ENCODE measurements at places on chromosomes 5 and 9.

DNA sequence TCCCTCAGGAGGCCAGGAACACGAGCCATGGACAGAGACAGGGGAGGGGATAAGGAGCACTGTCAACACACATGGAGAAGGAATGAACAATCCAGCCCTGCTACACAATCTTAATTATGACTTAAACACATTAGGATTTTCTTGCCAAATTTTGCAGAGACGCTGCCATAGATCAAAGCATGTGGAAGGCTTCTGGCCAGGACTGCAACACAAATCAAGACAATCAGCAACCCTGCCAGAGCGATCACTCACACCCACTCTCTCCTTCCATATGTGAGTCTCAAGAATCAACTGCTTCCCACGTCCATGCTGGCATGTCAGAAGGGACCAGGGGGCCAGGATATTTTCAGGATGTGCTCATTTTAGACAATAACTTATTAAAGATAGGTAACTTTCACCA lies 85.6 kb downstream of the ROR2 start:
- no peak for DNase-seq

DNA sequence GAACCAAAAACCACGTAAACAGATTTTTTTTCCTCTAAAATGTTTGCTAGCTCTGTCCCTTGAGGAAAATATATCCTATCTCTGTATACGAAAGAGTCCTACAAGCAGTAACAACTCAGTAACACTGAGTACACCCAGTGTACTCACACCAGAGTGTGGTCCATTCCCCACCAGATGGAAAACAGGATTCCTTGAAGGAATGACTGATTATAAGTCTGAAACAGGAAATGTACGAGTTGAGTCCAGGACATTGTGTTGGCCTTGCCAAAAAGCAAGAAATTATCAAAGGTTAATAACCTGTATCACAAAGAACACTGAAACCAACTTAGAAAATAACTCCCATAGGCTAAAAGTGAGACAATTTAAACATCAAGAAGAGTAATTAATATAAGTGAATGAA lies 20.4 kb downstream of the GOLPH3 start:
- DNase-seq = no peak

DNA sequence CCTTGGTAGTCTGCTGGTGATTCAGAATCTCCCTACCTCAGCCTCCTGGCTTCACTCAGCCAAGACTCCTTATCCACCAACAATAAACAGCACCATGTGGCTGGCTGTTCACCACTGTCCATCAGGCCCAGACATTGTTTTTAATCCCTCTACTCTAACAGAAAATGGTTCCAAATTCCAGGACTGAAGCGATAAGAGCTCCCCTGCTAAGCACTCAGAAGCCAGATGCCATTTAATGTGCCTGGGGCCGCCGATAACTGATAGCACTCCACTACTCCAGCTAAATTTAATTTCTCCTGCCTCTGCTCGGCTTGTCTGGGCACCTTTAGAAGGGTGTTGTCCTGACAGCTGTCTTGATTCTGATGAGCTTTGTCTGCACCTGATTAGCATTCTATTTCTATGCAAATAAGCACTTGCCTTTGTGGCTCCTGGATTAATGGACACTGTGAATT lies 47.1 kb downstream of the ZNF622 start:
- no peak for DNase-seq

GRCh38 chr5:65663804-65664521 lies 39.1 kb downstream of the SHLD3 start:
- peak; percentile 39 for DNase-seq

DNA sequence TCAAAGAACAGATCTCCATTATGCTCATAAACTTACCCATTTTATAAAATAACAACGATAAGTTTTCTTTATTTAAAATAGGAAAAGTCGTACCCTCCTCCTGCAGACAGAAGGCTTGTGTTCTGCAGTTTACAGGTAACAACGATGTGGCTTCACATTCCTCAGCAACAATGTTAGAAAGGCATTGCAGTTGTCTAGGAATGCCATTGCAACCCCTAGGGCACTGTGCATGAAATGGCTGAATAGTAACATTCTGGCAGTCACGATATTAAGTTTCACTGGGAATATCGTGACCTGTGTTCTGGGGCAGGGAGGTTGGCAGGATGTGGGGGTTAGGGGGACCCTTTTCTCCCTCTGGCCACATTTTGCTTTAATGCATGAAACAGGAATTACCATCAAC lies 331.9 kb downstream of the DEPDC1B start:
- DNase-seq = no peak

- DNase-seq = no peak
Measured at GRCh38 chr9:84239343-84239742, 101.2 kb downstream of the SLC28A3 start.

GRCh38 chr5:180868960-180869359 lies 7.9 kb upstream of the ZFP62 start:
- peak; percentile 72 for DNase-seq

GRCh38 chr5:173901705-173902104 lies 13.6 kb downstream of the CPEB4 start:
- DNase-seq = no peak

- peak; percentile 17 for DNase-seq
Measured at GRCh38 chr9:12708562-12709298, 15.5 kb downstream of the TYRP1 start.

DNA sequence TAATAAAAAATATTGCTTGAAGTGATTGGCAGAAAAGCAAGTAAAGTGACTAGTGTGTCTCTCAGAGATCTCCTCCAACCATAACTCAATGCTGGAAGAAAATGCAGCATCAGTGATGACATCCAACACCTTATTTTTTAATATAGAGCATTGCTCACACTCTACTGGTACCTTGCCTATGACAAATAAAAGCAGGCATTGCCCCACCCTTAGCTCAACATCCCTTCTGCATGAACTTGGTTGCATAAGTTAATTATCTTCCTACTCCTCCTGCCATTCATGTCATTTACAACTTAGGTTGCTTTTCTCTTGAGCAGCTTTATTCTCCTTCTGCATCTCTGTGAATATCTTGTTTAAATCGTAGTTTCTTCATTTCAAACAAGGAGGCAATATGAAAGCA lies 41.2 kb downstream of the FEM1C start:
- no peak for DNase-seq

- no peak for DNase-seq
Measured at GRCh38 chr9:18692268-18692667, 218.3 kb downstream of the ADAMTSL1 start.

- DNase-seq = no peak
Measured at GRCh38 chr9:121816845-121817450, 165.5 kb downstream of the DAB2IP start.

- peak; percentile 23 for DNase-seq
Measured at GRCh38 chr9:86500667-86501435, 146.6 kb upstream of the TUT7 start.

DNA sequence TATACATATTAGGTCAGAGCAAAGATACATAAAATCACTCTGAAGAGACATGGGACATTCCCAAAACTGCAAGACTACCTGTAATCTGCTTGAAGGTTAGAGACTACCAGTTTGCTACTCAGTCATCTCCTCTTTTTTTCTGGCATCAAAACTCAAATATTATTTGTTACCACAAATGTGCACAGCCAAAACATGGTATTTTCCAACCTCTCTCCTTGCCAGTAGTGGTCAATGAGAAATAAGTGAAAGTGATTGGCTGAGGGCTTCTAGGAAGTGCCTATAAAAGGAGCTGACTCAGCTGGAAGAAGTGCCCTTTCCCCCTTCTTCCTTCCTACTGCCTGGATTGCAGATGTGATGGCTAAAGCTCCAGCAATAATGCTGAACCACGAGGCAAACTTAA lies 13.8 kb downstream of the GZMK start:
- no peak for DNase-seq
